ENCODE measurements at places on chromosomes 1 and 21. TPM values are rescaled to one million over a fixed set of nuclear protein-coding genes. Genes with fewer than 3 reads are reported as not detected.

Gene ADGRB2
- 21.5 TPM for total RNA-seq

Gene KCNH1
- 0.34 TPM for total RNA-seq

Gene TRABD2B
- total RNA-seq, result 6.0 TPM

Gene NPHS2
- total RNA-seq, result not detected

DNA sequence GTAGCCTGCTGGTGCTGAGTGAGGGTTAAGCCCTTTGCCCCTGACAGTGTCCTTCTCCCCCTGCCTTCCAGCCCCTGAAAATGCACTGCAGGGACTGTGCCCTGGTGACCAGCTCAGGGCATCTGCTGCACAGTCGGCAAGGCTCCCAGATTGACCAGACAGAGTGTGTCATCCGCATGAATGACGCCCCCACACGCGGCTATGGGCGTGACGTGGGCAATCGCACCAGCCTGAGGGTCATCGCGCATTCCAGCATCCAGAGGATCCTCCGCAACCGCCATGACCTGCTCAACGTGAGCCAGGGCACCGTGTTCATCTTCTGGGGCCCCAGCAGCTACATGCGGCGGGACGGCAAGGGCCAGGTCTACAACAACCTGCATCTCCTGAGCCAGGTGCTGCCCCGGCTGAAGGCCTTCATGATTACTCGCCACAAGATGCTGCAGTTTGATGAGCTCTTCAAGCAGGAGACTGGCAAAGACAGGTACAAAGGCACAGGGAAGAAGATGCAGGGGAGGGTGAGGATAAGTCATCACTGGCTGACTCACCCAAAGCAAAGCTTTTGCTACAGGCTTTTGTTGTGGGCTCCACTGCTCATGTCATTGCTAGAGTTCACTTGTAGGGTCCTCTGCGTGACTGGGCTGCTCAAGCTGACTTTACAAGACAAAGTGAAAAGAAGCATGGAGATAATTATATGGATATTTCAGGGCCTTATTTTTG, 174.9 kb downstream of the PIGK start:
- no peak for DNase-seq

DNA sequence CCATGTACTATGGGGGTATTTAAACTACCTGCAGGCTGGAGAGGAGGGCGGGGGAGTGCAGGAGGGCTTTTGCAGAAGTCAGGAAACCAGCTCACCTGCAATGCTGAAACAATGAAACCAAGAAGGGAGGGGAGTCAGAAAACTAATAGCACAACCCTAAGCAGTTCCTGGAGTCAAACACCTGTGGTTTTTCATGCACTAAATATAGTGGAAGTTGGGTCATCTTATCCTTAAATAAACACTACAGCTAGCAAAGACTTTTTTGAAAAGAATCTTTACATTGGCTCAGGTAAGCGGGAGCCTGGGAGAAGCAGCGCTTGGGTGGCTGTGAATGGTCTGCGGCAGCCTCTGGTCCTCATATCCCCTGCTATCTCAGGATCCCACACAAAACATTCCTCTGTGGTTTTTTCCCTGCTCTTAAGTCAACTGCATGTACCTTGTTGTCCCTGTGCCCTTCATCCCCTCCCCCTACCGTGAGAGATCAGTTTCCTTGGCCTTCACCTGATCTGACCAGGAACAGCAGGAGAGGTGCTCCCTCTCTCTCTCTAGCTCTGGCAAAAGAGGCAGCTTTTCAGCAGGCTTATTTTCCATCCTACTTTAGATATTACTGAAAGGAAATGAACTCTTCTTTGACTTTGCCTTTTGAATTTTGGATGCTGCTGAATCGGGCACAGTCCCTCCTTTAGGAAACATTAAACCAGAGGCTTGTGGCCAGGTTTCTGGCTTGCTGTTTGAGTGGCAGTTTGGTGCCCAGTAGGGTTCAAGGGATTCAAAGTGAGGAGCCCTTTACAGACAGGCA, 26.6 kb downstream of the TENT5C start:
- DNase-seq, result no peak

DNA sequence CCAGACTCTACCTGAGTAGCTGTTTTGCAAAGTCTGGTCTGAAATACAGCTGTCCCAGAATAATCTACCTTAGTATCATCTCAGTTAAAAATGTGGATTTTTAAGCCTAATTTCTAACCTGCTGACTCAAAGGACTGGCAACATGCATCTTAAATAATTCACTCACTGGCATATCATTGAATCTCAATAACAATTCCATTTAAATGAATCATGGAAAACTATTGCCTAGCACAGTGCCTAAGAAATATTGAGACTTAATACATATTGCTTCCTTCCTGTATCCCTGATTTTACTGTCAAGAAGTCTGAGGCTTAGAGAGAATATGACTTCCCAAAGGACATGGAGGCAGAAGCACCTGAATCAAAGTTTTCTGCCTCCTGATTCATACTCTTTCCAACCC, 3.1 kb downstream of the CCDC190 start:
- DNase-seq, result no peak

DNA sequence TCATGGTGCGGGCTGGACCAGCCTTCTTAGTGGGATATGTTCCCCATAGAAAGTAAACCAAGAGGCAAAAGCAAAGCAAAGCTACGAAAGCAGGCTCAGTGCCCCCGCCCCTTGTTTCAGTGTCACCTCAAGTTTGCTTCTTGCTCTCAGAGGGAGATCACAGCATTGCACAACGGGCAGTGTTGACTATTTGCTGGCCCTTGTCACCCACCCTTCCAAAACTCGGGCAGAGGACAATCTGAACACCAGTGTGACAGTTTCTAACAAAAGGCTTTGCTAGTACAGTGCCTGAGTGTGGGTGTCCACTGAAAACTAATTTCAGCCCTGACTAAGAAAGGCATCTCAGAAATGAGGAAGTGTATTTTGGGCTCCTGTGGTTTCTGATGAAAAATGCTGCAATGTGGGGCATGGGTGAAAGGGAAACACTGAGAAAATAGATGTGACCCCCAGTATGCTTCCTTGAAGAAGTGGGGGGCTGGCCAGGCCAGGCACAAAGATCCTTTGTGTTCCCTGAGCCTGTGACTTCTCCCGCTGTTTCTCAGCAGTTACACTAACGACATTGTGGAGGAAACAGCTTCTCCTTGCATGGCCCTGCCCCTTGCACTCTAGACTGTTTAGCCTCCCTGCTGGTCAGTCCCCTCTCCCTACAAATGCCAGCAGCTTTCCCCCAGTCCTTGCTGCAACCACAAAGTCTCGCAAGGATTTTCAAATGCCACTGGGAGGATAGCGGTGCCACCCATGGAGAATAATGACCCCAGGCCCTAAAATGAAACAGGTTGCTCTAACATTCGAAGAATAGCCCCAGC, 33.3 kb upstream of the KCNE1 start:
- no peak for DNase-seq
